Cardiac muscle cell (in vitro differentiated cells and primary cell): ENCODE measurements at places on chromosomes 6 and 20. TPM values are rescaled to one million over a fixed set of nuclear protein-coding genes. Genes with fewer than 3 reads are reported as not detected.

Gene PDSS2
- 12.3 and 18.0 TPM in 2 replicates for total RNA-seq

Gene C6orf141
- 0.54 TPM in 1 of 2 replicates, not detected in the other for total RNA-seq

Gene SMOC2
- 2.9 and 3.2 TPM in 2 replicates for total RNA-seq

Gene KAT14
- 19.2 and 23.5 TPM in 2 replicates for total RNA-seq

Gene MICA
- 7.8 and 15.0 TPM in 2 replicates for total RNA-seq

Gene TRAPPC3L
- total RNA-seq: not detected in 2 replicates

Gene SYCP2L
- total RNA-seq: 3.4 and 6.9 TPM in 2 replicates

Gene FAM50B
- 1.8 and 2.2 TPM in 2 replicates for total RNA-seq

Gene RBM24
- total RNA-seq: 194 and 316 TPM in 2 replicates

Gene BHLHE23
- not detected in 2 replicates for total RNA-seq

Gene SLC24A3
- total RNA-seq: 1.7 and 1.8 TPM in 2 replicates

Gene TTK
- total RNA-seq: 4.5 and 45.2 TPM in 2 replicates

Gene DNMT3B
- 11.9 and 24.3 TPM in 2 replicates for total RNA-seq

Gene FRK
- 0.60 and 0.71 TPM in 2 replicates for total RNA-seq

Gene C20orf141
- not detected in 2 replicates for total RNA-seq

Gene SOX18
- 0.06 and 0.14 TPM in 2 replicates for total RNA-seq

Gene SYNCRIP
- total RNA-seq: 28.5 and 40.7 TPM in 2 replicates

Gene DEFB132
- total RNA-seq: not detected in 2 replicates

Gene GSTA3
- total RNA-seq: 0.32 TPM in 1 of 2 replicates, not detected in the other

Gene JAG1
- total RNA-seq: 45.3 and 53.2 TPM in 2 replicates

Gene SIRPB1
- not detected in 2 replicates for total RNA-seq

Gene ALDH8A1
- 2.0 and 6.3 TPM in 2 replicates for total RNA-seq

Gene PLCB4
- total RNA-seq: 23.6 and 31.6 TPM in 2 replicates

Gene MKKS
- total RNA-seq: 8.7 and 9.1 TPM in 2 replicates

Gene PRICKLE4
- total RNA-seq: 1.9 and 22.5 TPM in 2 replicates

Gene MROH8
- 5.8 and 7.8 TPM in 2 replicates for total RNA-seq

Gene C20orf204
- 0.88 and 2.2 TPM in 2 replicates for total RNA-seq

Gene CLDN20
- total RNA-seq: not detected in 2 replicates

Gene ERVFRD-1
- not detected in 2 replicates for total RNA-seq

Gene VPS16
- 49.1 and 51.5 TPM in 2 replicates for total RNA-seq

Gene FGD2
- not detected in 2 replicates for total RNA-seq

Gene ASIP
- total RNA-seq: not detected in 2 replicates

Gene PLAGL1
- 6.8 and 9.0 TPM in 2 replicates for total RNA-seq

Gene ABHD16B
- total RNA-seq: not detected in 2 replicates

Gene BPIFB6
- not detected in 2 replicates for total RNA-seq
